ENCODE measurements at places on chromosomes 2 and 18. TPM values are rescaled to one million over a fixed set of nuclear protein-coding genes. Genes with fewer than 3 reads are reported as not detected.

- H3K36me3 ChIP-seq, result no peaks in the 10 kb centered on the region
- no peak overlapping the region for H3K4me3 ChIP-seq
- H3K27me3 ChIP-seq, result no peaks in the 10 kb centered on the region
- H3K27ac ChIP-seq, result no peak overlapping the region
- no peaks in the 10 kb centered on the region for H3K4me1 ChIP-seq
These were observed 34.5 kb upstream of the LRRC30 start for GRCh38 chr18:7196421-7196820.

DNA sequence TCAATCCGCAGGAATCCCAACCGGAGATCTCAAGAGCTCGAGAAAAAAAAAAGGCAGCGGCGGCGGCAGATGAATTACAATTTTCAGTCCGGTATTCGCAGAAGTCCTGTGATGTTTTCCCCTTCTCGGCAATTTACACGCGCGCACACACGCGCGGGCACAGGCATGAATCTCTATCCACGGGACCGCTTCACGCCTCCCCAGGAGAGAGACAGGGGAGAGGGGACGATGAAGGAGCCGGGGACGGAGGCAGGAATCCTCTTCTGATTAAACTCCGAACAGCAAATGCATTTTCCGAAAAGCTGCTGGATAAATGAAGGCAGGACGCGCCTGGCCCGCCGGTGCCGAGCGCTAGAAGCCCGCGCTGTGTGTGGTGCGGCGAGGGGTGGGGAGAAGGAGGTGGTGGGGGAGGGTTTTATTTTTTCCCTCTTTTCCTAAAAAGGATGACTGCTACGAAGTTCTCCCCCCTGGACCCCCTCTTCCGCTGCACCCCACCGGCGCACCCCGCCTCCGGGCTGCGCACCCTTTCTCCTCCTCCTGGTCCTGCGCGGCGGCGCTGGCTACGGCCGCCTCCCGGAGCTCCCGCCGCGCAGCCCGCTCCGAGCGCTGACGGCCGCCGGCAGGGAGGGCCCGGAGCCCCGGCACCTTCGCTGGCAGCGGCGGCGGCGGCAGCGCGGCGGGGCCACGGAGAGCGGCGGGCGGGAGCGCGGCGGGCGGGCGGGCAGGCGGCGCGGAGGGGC, at the start of gene BCL2:
TSS of gene BCL2 (minus strand) at position 387 of the 740 bp plus-strand sequence.
- H3K27me3 ChIP-seq, result no peaks in the 10 kb centered on the region
- H3K4me1 ChIP-seq, result peaks cover 33% of the 10 kb centered on the region
- peak within 1 kb of the TSS; percentile 84 for H3K27ac ChIP-seq
- peak within 1 kb of the TSS; percentile 79 for H3K4me3 ChIP-seq
- DNase-seq, result no peak

Gene C2orf92
- 4.2 TPM for total RNA-seq

Gene NCKAP5
- 0.55 TPM for total RNA-seq

DNA sequence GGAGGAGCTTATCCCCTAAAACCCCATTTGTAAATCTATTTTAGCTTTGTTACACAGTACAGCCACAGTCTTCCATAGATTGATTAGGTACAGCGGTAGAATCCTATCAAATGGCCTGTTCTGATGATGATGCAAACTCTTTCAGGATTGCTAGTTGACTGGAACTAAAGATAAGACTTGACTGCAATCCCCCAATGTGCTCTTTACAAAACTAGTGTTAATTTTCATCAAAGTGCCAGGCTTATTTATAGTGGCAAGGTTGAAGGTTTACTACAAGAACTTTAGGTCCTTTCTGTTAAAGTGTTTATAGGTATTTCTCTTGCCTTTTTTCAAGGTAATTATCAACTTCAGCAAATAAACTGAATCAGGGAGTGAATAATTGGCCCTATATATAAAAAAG, 9.0 kb upstream of the OTX1 start:
- peaks cover 25% of the 10 kb centered on the region for H3K27me3 ChIP-seq
- no peak overlapping the region for H3K4me3 ChIP-seq
- H3K4me1 ChIP-seq, result no peaks in the 10 kb centered on the region
- no peak overlapping the region for H3K27ac ChIP-seq
- peaks cover 4% of the 10 kb centered on the region for H3K36me3 ChIP-seq
- DNase-seq, result no peak

Gene NOSTRIN
- total RNA-seq, result 7.8 TPM

DNA sequence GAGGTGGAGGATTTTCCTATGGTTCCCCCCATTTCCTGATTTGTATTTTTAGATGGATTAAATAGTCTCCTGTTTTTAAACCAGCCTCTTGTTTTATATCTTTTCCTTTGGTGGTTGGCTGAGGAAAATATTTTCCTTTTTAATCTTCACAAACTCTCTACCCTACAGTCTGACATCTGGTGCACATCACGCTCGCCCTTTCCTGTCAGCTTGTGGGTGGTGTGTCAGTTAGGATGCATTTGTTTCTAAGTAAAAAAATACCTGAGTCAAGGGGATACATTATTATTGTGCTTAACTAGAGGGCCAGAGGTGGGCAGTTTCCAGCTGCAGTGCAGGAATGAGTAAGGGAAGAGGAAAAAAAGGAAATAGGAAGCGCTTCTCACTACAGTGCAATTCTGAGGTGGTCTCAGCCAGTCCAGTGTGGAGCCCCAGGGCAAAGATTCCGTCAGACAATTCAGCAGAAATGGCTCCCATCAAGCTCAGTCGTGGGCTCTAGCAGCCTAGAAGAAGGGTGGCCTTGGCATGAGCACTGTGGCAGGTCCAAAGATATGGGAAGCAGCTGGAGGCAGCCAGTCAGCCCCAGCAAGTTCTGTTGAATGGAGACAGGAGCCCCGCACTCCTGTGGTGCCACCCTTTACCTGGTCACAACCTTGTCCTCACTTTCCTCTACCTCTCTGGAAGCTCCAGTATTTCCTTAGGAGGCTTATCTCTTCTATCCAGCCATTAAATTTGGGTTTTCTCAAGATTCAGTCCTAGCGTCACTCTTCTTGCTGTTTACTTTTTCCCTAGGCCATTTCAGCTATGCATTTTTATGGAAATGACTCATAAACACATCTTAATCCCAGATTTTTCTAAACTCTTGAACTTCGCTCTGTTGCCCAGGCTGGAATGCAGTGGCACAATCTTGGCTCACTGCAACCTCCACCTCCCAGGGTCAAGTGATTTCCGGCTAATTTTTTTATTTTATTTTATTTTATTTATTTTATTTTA, 18.5 kb downstream of the SFTPB start:
- DNase-seq, result no peak
- no peak overlapping the region for H3K4me3 ChIP-seq

DNA sequence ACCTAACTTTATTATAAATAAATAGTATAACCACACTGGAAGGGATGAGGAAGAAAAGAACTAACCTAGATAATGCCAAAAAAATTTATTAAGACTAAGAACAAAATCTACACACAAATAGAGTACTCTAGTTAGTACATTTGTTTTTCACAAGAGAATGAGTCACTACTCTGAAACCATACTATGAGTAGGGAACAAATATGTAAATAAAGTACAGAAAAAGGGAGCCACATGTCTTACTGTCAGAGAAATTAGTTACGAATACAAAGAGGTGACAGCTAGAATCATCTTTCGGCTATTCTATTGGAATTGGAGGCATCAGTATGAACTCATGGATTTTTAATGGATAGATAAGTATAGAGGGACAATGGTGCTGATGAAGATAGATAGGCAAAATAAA, 150.5 kb downstream of the COPS8 start:
- no peaks in the 10 kb centered on the region for H3K36me3 ChIP-seq
- H3K27me3 ChIP-seq, result no peaks in the 10 kb centered on the region
- no peak for DNase-seq
- H3K27ac ChIP-seq, result no peak overlapping the region
- H3K4me3 ChIP-seq, result no peak overlapping the region
- H3K4me1 ChIP-seq, result peaks cover 11% of the 10 kb centered on the region

- peak overlapping the region; percentile 82 for H3K27ac ChIP-seq
- no peaks in the 10 kb centered on the region for H3K27me3 ChIP-seq
- H3K36me3 ChIP-seq, result no peaks in the 10 kb centered on the region
These were observed 694 bp downstream of the CFAP36 start for GRCh38 chr2:55519938-55520885.

- DNase-seq, result peak; percentile 29
- no peaks in the 10 kb centered on the region for H3K36me3 ChIP-seq
- no peaks in the 10 kb centered on the region for H3K4me1 ChIP-seq
- peaks cover 8% of the 10 kb centered on the region for H3K27me3 ChIP-seq
- peak overlapping the region; percentile 55 for H3K27ac ChIP-seq
- H3K4me3 ChIP-seq, result peak overlapping the region; percentile 54
These were observed 199.6 kb downstream of the HRH4 start for GRCh38 chr18:24659827-24660720.

GRCh38 chr2:66344087-66344663, 90.8 kb upstream of the MEIS1 start:
- no peaks in the 10 kb centered on the region for H3K36me3 ChIP-seq
- no peak overlapping the region for H3K4me3 ChIP-seq
- DNase-seq, result no peak
- no peaks in the 10 kb centered on the region for H3K4me1 ChIP-seq
- H3K27me3 ChIP-seq, result no peaks in the 10 kb centered on the region

- no peak for DNase-seq
- H3K4me3 ChIP-seq, result no peak overlapping the region
- no peaks in the 10 kb centered on the region for H3K4me1 ChIP-seq
- no peaks in the 10 kb centered on the region for H3K36me3 ChIP-seq
- no peak overlapping the region for H3K27ac ChIP-seq
- no peaks in the 10 kb centered on the region for H3K27me3 ChIP-seq
These were observed 682.5 kb downstream of the MBD2 start for GRCh38 chr18:53541924-53542323.

GRCh38 chr2:183536714-183537113, 412.5 kb downstream of the NUP35 start:
- no peaks in the 10 kb centered on the region for H3K27me3 ChIP-seq
- no peaks in the 10 kb centered on the region for H3K4me1 ChIP-seq
- H3K27ac ChIP-seq, result no peak overlapping the region
- DNase-seq, result no peak
- H3K4me3 ChIP-seq, result no peak overlapping the region

GRCh38 chr2:128317181-128317898, 1.3 kb downstream of the HS6ST1 start:
- H3K27ac ChIP-seq, result peak overlapping the region; percentile 65
- no peaks in the 10 kb centered on the region for H3K36me3 ChIP-seq
- H3K4me3 ChIP-seq, result peak overlapping the region; percentile 86

Gene BARD1
- total RNA-seq, result 5.3 TPM

Gene DPY30
- total RNA-seq, result 59.8 TPM

Gene FKBP7
- total RNA-seq, result 1.4 TPM

Gene FEV
- not detected for total RNA-seq

- H3K4me3 ChIP-seq, result no peak overlapping the region
- no peaks in the 10 kb centered on the region for H3K27me3 ChIP-seq
- H3K36me3 ChIP-seq, result no peaks in the 10 kb centered on the region
- H3K4me1 ChIP-seq, result no peaks in the 10 kb centered on the region
- no peak overlapping the region for H3K27ac ChIP-seq
These were observed 14.5 kb upstream of the ATG16L1 start for GRCh38 chr2:233236820-233237589.

DNA sequence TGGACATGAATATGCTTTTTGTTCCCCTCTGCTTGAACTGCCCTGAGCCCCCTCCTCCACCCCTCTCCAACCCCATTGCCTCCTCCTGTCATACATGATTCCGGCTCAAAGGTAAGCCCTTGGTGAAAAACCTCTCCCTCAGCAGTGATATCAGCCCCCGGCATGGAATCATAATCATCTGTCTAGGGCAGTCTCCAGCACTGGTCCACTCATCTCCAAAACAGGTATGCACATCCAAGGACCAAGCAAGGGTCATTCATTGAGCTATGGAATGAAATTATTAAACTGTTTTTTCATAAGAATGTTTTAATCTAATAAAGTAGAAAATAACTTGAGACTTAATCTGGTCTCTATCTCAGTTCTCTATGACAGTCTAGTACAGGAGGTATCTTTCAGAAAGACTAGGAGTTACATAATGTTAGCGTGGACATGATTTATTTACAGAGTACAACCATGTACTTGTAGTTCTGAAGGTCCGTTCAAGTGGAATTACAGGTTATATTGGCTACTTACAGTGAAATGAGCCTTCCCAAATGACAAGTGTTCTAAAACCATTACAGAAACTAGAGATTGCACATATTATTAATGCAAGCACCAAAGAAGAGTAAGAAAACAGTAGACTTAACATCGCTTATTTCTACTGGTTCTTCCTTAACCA, 75.2 kb downstream of the ACVR1 start:
- no peaks in the 10 kb centered on the region for H3K27me3 ChIP-seq
- DNase-seq, result no peak
- peaks cover 13% of the 10 kb centered on the region for H3K36me3 ChIP-seq
- H3K27ac ChIP-seq, result no peak overlapping the region
- no peak overlapping the region for H3K4me3 ChIP-seq
- peaks cover 27% of the 10 kb centered on the region for H3K4me1 ChIP-seq

Gene DPYSL5
- total RNA-seq, result not detected

Gene RGPD4
- not detected for total RNA-seq

DNA sequence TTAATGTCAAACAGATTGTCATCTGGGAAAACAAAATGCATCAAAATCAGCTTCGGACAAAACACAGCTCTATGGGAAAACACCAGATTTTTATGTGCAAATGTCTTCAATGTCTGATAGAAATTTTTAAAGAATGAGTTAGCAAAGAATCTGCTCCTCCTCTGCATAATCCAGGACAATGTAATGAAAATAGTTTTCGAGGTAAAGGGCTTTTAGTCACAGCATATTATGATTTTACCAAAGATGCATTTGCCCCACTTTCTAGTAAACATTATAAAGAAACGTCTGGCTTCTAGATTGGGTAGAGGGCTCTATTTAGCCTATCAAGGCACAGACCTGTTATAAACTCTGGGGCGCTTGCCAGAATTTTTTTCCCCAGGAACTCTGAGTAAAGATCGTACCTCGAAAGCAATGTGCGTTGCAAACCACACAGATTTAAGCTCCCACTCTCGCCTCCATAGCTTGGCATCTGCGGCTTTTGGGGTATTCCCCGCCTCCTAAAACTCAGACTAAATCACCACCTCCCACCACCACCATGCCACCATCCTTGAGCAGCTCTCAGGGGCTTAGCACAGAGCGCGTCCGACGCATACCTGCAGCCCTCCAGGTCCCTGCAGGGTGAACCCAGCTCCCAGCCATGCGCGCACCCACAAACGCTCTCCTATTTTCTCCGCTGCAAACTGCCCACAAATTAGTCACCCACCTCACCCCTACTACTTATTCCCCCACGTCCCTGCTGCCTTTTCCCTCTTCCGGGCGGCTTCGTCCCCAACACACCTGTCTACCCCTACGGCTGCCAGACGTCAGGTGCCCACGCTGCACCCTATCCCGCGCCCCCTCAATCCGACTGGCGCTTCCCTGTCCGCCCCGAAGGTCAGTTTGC, 829 bp downstream of the ACVR1C start:
- H3K27me3 ChIP-seq, result no peaks in the 10 kb centered on the region
- H3K36me3 ChIP-seq, result no peaks in the 10 kb centered on the region
- no peak overlapping the region for H3K27ac ChIP-seq
- H3K4me1 ChIP-seq, result peaks cover 6% of the 10 kb centered on the region
- H3K4me3 ChIP-seq, result peak overlapping the region; percentile 57
- no peak for DNase-seq

DNA sequence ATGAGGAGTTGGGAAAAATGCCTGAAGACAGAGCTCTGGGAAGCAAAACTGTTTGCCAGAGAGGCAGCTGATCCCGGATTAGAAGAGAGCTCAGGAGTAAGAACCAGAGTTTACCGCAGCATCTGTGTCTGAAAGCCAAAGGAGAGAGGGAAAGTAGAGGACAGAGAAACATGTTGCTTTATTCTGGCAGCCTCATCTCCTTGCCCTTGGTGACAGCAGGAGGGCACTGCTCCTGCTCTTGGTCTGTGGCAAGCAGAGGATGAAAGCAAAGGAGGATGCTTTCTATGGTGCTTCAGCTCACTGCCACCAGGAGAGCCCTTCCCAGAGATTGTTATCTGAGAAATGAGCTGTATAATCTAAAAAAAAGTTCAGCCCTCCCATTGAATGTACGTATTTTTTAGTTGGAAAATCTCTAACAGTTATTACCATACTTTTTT, 7.7 kb downstream of the SLC1A4 start:
- H3K4me3 ChIP-seq, result no peak overlapping the region
- peaks cover 61% of the 10 kb centered on the region for H3K4me1 ChIP-seq
- H3K27ac ChIP-seq, result peak overlapping the region; percentile 96
- H3K27me3 ChIP-seq, result no peaks in the 10 kb centered on the region
- no peaks in the 10 kb centered on the region for H3K36me3 ChIP-seq
